ENCODE measurements at places on chromosomes 11 and 22.

- DNase-seq = peak; percentile 64
These were observed 430 bp downstream of the DDX6 start for GRCh38 chr11:118790357-118791110.

DNA sequence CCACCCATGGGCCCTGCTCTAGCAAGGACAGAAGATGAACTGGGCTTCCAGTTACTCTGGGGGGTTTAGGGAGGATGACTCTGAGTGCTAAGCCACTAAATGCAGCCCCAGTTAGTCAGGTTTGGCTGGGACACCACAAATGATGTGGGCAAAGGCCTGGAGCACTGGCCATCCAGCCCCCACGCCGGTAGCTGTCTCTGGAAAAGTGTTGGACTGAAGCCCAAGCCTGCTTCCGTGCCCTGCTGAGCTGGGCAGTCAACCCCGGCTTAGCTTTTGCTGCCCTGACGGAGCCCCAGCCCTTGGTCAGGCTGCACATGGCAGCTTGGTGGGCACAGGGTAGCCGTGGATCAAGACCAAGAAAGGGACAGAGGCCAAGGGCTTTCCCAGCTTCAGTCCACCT, 5.7 kb upstream of the GSTP1 start:
- DNase-seq = no peak

DNA sequence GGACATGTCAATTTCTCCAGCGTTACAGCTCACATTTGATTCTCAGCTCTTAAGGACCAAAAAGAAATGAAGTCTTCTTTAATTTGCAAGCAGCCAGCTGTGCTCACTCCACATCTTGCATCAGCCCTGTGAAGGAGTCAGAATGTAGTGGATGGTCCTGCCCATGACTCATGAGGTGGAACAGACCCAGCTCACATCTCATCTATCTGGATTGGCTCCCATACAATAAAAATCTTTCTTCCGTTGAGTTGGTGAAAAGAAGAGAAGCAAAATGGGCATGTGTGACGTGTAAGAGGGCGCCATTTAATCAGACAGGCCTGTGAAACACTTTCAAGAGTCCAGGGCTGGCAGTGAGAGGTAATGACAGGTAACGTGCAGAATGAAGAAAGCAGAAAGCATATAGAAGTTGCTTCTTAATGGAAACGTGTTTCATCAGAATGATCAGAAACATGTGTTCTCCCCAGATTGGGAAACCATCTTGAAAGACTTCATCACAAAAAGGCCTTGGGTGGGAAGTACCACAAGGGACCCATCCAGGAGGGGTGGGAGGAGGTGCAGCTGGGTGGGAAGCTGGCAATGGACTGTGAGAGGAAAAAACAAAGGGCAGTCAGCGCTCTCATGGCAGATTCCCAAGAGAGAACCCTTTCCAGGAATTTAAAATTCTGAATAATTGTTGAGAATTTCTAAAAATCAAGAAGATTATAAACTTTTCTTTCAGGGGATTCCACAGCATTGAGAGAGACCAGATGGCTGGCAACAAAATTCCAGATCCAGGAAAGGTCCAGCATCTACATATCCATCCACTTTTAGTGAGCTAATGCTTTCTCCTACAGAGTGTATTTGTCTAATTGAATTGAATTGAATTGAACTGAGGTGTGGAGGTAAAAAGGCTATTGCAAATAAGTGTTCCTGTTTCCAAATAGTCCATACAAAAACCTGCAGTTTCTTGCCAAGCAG, 57.0 kb downstream of the ETS1 start:
- DNase-seq = no peak

- peak; percentile 39 for DNase-seq
These were observed 2.5 kb downstream of the ROBO3 start for GRCh38 chr11:124867700-124868099.

DNA sequence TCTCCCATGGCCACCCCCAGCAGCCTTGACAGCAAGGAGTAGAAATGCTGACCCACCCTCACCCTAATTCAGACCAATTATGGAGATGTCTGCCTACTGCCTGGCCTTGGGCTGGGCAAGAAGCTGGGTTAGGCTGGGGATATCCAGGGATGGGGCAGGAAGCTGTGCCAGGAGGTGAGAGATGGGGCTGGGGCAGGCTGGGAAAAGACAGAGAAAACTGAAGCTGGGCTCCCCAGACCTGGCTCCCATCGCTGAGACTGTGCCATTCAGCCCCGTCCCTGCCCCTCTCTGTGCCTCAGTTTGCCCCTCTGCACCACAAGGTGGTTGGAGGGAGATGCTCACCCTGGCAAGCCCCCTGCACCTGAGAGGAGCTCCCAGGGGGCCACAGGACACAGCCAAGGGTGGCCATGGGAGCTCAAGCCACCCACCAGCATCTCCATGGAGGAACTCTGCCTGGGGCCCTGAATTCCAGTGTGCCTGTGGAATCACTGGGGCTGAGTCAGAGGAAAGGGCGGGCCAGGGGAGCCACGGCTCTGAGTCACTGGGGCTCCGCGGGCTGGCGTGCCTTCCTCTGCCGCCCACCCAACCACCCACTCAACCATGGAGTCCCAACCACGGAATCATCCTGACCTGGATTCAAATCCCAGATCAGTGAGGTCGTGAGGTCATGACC, 6.0 kb upstream of the CARD10 start:
- peak; percentile 58 for DNase-seq

DNA sequence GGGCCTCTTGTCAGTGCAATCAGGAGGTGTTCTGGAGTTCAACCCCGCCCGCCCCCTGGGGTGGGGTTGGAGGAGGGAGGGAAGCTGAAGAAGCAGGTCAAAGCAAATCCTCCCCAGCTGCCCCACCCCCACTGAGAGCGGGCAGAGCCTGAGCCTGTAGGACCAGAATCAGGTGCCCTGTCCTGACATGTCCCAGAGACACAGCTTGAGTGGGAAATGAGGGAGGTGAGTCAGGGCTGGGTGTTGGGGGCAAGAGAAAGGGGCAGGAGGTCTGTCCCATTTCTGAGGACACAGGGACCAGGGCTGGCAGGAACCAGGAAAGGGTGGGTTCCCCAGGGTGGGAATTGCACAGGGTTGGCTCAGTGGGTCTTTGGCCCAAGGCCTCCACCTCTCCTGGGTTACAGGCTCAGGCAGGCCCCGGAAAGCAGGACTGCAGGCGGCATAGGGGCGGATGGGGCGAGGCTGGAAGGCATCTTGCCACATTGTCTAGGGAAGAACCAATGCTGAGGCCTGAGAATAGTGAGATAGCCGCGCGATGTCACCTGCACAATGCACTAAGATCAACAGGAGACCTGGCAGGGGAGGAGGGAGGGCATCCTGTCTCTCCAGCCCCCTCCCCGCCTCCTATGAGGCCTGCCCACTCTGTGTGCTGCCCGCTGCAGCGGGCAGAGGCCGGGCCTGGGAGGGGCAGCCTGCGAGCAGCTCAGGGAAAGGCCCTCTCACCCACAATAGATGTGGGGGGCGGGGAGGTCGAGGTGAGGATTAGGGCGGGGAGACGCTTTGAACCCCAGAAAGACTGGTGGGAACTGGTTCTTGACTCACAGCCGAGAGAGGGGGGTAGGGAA, 32.4 kb downstream of the NECTIN1 start:
- no peak for DNase-seq

DNA sequence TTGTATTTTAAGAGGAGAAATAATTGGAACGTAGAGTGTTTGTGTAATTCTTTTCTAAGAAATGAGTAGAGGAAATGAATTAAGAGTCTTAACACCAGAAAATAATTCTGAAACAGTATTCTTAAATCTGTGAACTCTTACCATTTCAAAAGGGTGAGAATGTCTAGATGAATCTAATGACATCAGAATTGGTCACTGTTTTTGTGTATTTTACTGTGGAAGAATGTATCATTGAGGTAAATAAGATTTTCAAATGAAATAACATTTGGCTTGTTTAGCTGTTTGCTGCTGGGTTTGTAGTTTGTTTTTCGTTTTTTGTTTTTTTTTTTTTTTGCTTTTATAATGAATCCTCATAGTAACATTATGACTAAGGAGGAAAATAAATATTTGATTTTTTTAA, 97.6 kb downstream of the EMSY start:
- no peak for DNase-seq

DNA sequence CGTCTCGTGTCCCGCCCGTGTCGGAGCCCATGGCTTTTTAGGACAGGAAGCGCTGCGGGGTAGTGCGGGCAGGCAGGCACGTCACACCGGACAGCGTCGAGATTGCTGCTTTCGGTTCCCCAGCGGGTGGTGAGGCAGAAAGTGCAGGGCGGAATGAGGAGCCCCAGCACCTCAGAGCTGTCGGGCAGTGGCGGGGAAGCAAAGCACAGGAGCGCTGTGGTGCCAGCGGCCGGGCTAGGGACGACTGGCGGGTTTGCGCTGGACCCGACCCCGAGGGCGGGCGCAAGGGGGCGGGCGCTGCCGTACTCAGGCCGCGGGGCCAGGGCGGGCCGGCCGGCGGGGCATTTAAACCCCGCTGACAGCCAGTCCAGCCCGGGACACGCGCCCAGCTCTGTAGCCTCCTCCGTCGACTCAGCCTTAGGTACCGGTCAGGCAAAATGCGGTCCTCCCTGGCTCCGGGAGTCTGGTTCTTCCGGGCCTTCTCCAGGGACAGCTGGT, at the start of gene SLC37A2:
SLC37A2 (plus strand) TSS at position 375 of the 498 bp plus-strand sequence; CDS start at position 438, 63 bp downstream.
- DNase-seq = no peak

GRCh38 chr11:26187639-26188038, 144.3 kb upstream of the ANO3 start:
- DNase-seq = no peak
